COR-L47 (cell line): ENCODE measurements at places on chromosomes 2 and 18.

DNA sequence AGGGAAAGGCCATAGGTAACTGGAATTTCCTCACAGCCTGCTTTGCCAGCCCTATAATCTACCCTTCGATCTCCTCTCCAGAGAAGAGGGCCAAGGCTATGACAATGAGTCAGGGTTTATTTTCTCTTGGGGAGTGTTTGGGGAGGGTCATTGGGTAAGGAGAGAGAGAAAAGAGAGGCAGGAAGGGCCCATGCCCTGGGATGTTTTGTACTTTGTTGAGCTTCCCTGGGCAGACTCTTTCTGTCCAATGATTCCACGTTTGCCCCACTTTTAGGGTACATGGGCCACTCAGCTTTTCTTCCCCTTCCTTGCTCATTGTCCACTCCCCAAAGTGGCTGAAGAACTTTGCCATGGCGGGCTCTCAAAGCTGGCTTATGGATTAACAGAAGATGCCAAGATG, 224.2 kb downstream of the ALK start:
- DNase-seq: no peak

- DNase-seq: no peak
Measured at GRCh38 chr2:200472853-200473464, 36.9 kb downstream of the KCTD18 start.

DNA sequence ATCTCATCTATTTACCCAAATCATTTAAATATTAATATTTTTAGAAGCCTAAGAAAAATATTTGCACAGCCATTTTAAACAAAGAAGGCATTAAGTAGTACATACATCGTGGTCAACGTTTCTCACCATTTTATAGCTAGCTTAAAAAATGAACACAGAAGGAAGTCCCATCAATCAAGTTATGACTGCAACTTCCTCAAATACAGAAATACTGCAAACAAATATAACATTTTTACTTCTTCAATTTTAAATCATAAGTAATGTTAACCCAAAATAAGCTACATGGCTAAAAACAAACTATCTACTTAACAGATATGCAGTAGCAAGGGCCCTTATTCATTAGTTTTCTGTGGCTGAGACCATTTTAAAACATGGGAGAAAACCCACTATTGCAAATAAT, 30.6 kb downstream of the ITSN2 start:
- DNase-seq: no peak

DNA sequence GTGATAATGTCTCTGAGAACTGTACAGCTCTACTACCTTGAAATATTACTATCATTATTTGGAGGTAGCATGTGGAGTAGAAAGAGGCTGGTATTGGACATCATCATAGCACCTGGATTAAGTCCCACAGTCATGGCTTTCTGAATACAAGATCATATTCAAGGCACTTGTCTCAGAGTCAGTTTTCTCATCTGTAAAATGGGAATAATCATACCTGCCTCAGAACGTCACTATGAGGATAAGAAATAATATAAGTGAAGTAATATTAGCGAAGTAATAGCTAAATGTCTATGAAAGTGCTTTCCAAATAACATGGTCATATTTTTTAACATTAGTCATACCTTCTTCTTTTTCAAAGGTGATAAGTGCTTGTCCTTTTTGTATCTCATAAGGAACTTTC, 11.0 kb downstream of the NMI start:
- DNase-seq: no peak

GRCh38 chr2:171180229-171180930, 19.7 kb upstream of the TLK1 start:
- DNase-seq: no peak

GRCh38 chr2:135005753-135006152, 41.5 kb downstream of the MAP3K19 start:
- no peak for DNase-seq

- no peak for DNase-seq
Measured at GRCh38 chr2:65402323-65402722, 30.1 kb downstream of the SPRED2 start.

DNA sequence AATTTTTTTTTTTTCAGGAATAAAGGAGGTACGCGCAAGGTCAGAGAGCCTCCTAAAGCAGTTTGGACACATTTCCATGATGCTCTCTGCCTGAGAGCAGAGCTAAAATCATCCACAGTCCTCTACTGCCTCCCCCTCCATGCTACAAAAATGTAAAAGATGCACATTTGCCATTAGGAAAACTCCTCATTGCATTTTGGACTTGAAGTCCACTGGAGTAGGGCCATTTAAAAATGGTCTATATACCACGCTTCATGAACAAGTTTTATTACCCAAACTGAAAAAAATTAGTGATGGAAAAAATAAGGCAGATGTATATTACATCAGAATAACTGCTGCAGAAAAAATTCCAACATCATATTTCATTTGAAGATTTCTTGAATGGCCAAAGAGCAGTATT, 256.0 kb downstream of the AFF3 start:
- no peak for DNase-seq

DNA sequence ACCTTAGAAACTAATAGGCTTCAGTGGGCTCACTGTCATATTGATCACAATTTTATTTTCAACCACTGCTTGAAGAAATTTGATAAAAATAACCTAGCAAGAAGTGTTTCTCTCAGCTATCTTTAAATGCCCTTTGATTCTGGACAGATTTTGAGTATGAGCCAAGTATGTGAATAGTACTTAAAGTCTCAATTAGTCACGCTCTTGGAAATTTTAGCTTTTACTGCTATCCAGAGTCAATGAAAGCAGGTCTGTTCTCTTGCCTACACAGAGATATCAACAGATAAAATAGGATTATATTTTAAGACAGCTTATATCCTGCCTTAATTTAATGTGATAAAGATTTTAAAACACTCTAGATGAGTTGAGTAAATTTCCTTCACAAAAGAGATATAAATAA, 337.3 kb downstream of the CBLN2 start:
- DNase-seq: no peak

- no peak for DNase-seq
Measured at GRCh38 chr2:133421516-133422324, 146.5 kb downstream of the NCKAP5 start.
